ENCODE measurements at places on chromosomes 3 and 15. TPM values are rescaled to one million over a fixed set of nuclear protein-coding genes. Genes with fewer than 3 reads are reported as not detected.

DISP2 gene
- 0.56 TPM for polyA plus RNA-seq

IMPG2 gene
- under 0.01 TPM for polyA plus RNA-seq

PEAK1 gene
- polyA plus RNA-seq = 4.9 TPM

LNP1 gene
- 1.3 TPM for polyA plus RNA-seq

SYNM gene
- polyA plus RNA-seq = 15.4 TPM

EAF2 gene
- 6.6 TPM for polyA plus RNA-seq

SI gene
- polyA plus RNA-seq = 0.12 TPM

ADGRG7 gene
- polyA plus RNA-seq = not detected

SLC2A2 gene
- not detected for polyA plus RNA-seq

TM4SF1 gene
- 73.9 TPM for polyA plus RNA-seq

ITGB5 gene
- 83.8 TPM for polyA plus RNA-seq

TMEM207 gene
- polyA plus RNA-seq = not detected

ZNF774 gene
- 0.24 TPM for polyA plus RNA-seq

NEDD4 gene
- polyA plus RNA-seq = 1.4 TPM

PARP9 gene
- polyA plus RNA-seq = 32.6 TPM

CYP1A2 gene
- polyA plus RNA-seq = 0.07 TPM

ARHGAP31 gene
- polyA plus RNA-seq = 7.4 TPM

PATL2 gene
- polyA plus RNA-seq = not detected

ZMYND10 gene
- polyA plus RNA-seq = 0.28 TPM

STAC gene
- polyA plus RNA-seq = 1.3 TPM

NEK10 gene
- 0.34 TPM for polyA plus RNA-seq

CELF6 gene
- 2.8 TPM for polyA plus RNA-seq

MINAR1 gene
- 0.07 TPM for polyA plus RNA-seq

ARNT2 gene
- polyA plus RNA-seq = 0.52 TPM

GOLGA8O gene
- 0.51 TPM for polyA plus RNA-seq

CCR3 gene
- polyA plus RNA-seq = not detected

WNT5A gene
- polyA plus RNA-seq = 1.1 TPM

CHRD gene
- 14.2 TPM for polyA plus RNA-seq

MME gene
- 16.0 TPM for polyA plus RNA-seq

EXOSC7 gene
- polyA plus RNA-seq = 22.8 TPM

CEP19 gene
- polyA plus RNA-seq = 0.88 TPM

NANOGP8 gene
- not detected for polyA plus RNA-seq

SGO1 gene
- polyA plus RNA-seq = 0.45 TPM

TRIM42 gene
- polyA plus RNA-seq = not detected

CDHR4 gene
- not detected for polyA plus RNA-seq

ACSBG1 gene
- 0.27 TPM for polyA plus RNA-seq

CYP8B1 gene
- not detected for polyA plus RNA-seq

LDHAL6B gene
- polyA plus RNA-seq = not detected
